Mammary epithelial cell (primary cell): ENCODE measurements at places on chromosomes 7 and 10. TPM values are rescaled to one million over a fixed set of nuclear protein-coding genes. Genes with fewer than 3 reads are reported as not detected.

DNA sequence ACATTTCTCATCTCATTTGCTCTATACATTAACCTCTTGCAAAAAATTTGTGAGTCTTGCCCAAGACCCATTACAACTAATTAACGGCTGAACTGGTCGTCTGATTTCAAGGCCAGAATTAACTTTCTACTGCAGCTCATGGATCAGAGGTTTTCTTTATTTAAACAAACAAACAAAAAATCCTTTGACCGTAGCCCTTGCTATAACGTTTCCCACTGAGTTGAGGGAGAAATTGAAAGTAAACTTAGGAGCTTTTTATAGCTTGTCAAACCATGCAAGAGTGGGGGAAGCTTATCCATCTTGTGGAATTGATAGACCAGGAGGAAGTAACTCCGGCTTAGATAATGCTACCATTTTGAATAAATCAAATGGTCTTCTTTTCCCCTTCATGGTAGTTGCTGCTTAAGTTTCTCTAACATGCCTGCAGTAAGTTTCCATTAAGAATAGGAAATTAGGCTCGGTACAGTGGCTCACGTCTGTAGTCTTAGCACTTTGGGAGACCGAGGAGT is 3.3 kb downstream of the SRGN start:
- DNase-seq = no peak

DNA sequence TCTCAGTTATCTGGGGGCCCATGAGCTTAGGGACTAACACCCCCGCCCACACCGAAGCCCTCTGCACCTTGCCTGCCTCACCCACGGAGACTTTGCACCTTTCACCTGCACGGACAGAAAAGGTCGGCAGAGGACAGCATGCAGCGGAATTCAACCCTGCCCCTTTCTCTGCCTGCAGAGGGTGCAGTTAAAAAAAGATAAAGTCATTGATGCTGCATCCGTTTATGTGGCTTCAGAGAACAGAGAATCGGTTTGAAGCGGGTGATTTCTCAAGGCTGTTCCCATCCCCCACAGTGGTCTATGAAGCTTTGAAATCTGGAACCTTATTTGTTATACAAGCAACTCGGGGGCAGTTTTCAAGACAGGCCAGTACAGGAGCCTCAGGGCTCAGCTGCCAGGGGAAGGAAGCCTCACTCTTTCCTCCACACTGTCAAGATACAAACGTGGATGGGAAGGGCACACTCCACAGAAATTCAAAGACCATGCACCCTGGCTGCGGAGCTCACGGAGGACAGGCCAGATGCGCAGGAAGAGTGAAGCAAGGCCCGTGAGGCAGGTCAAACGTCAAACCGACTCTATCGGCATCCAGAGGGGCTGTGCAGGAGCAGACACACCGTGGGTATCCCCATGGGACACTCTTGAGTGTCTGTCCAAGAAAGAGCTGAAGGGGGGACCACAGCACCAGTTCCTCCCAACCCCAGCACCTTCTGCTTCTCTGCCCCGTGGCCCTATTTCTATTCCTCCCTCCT is 66.3 kb downstream of the INSIG1 start:
- no peak for DNase-seq

TRIM50 gene
- total RNA-seq = not detected in 2 replicates

FAM237B gene
- not detected for total RNA-seq

IFIT5 gene
- total RNA-seq = 11.2 TPM

BAMBI gene
- 4.2 and 4.7 TPM in 2 replicates for total RNA-seq

DNA sequence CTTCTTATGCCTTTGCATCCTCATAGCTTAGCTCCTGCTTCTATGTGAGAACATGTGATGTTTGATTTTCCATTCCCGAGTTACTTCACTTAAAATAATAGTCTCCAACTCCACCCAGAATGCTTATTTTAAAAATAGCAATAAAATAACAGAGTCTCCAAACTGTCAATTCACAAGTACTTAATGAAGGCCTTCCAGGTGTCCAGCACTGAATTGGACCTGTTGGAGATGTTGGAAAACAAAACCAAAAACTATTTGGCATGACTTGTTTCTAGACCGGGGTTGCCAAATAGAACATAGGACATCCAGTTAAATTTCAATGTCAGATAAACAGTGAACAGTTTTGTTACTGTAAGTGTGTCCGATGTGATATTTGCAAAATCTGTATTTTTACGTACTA is 208.1 kb upstream of the DKK1 start:
- DNase-seq = no peak

- DNase-seq = no peak
These were observed 117.6 kb downstream of the SEM1 start for GRCh38 chr7:96591900-96592676.

KCND2 gene
- total RNA-seq = 0.17 TPM

GRCh38 chr7:4191525-4191924 is 490.6 kb upstream of the FOXK1 start:
- no peak for DNase-seq

SUN3 gene
- total RNA-seq = not detected

GRID2IP gene
- total RNA-seq = not detected in 2 replicates

DNA sequence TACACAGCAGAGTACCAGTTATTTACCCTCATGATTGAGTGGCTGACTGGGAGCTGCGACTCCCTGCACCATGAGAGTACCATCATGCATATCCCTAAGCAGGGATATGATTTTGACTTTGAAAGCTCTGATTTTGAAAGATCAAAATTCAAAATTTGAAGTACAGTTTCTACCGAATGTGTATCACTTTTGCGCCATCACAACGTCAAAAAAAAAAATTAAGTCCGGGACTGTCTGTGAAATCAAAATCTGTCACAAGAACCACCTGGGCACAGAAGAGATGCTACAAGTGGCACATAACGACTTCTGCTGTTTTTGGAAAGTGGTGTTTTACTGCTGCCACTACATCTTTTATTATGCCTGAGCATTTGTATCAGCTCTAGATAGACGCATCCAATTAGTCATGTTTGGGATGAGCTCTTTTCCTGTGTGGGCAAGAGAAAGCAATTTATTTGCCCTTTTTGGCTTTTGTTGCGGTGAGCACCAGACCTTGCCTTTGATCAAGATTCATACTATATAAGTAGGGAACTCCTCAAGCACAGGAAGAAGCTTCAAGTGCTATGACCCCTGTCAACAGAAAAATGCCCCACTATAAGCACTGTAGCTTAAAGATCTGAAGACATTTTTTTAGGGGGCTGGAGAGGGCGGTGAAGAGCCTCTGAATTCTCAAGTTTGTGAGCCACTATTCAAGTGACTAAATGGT is 10.7 kb downstream of the MTPN start:
- DNase-seq = no peak

ITGA8 gene
- total RNA-seq = not detected in 2 replicates

- no peak for DNase-seq
These were observed 581.7 kb downstream of the DNAJB6 start for GRCh38 chr7:157918326-157919080.

ZNF425 gene
- 3.0 and 4.4 TPM in 2 replicates for total RNA-seq

DNA sequence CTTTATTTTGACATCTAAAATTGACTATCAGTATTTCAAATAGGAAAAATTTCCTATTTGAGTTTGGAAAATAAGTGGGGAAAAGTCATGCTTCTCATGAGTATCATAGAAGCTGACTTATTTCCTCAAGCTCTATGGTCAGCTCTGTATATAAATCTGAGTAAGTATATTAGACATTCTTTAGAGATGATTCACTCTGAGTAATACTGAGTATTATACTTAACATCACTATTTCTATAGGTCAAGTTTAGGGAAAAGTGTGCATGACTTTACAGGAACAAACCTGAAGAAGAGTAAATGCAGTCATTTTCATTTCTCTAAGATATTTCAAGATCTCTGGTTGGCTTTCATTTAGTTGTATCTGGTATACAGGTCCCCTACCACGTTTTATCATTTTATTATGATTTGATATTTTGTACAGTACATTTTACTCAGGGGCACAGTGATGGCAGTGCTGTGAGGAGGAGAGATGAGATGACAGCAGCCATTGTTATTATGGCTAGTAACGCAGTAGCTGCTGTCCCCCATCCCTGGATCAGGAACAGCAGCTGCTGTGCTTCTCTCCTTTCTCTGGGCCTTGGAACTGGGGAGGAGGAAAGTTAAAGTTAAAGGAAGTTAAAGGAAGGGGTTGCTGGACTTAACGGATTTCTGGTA is 15.2 kb downstream of the SND1 start:
- peak; percentile 66 for DNase-seq

DNA sequence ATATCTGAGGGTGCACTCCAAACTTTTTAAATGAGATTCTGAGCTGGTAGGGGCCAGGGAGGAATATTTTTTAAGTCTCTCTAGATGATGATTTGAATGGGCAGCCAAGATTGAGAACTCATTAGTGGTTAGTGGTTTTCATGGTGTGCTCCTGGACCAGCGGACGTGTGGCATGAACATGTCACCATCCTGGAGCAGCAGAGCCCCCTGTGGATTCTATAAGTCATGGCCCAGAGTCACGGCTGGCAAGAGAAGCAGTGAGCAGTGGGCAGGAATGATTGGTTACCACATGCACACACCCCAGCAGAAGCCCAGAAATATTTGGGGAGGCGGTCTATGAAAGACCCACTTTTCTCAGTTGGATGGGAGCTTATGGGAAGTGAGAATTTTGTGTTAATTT is 21.2 kb upstream of the UCN3 start:
- DNase-seq = no peak

GRCh38 chr7:71911051-71911450 is 501.1 kb downstream of the CALN1 start:
- no peak for DNase-seq

RUFY2 gene
- 28.9 and 30.4 TPM in 2 replicates for total RNA-seq

- no peak for DNase-seq
These were observed 47.4 kb downstream of the GPR158 start for GRCh38 chr10:25222085-25222660.

VGF gene
- total RNA-seq = 0.54 and 1.2 TPM in 2 replicates

- DNase-seq = no peak
These were observed 380.8 kb upstream of the MKI67 start for GRCh38 chr10:128507066-128507465.

DNA sequence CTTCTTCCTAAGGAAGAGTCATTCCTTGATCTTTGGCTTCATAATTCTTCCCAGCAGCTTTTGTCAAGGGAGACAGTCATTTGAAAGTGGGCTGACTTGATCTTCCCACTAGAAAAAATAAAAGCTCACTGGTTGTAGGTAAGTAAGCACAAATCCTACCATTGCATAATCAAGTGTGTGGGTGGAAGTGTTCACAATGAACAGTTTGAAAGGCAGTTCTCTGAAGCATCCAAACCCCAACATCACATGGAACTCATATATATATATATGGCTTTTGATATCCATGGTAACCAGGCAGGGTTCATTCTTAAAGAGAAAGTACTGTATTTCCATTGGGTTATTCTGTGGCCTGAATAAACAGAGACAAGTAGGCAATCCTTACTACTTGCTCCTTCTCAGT is 51.6 kb downstream of the ARMH3 start:
- DNase-seq = peak; percentile 81

DNA sequence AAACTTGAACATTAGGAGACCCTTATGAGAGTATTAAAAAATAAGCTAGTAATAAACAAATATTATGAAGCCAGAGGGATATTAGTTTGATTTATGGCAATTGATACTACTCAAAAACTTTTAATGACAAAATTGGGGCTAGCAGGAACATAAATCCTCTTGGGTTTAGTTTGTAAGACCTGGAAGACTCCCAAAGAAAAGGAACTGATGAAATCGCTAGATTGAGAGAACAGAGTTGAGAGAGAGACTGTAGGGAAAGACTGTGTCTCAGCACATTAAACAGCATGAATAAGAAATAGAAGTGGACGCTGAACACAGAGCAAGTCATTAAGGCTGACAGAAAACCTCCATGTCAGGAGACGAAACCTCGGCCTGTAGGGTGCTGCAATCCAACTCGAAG is 56.4 kb downstream of the ICA1 start:
- DNase-seq = no peak

DNA sequence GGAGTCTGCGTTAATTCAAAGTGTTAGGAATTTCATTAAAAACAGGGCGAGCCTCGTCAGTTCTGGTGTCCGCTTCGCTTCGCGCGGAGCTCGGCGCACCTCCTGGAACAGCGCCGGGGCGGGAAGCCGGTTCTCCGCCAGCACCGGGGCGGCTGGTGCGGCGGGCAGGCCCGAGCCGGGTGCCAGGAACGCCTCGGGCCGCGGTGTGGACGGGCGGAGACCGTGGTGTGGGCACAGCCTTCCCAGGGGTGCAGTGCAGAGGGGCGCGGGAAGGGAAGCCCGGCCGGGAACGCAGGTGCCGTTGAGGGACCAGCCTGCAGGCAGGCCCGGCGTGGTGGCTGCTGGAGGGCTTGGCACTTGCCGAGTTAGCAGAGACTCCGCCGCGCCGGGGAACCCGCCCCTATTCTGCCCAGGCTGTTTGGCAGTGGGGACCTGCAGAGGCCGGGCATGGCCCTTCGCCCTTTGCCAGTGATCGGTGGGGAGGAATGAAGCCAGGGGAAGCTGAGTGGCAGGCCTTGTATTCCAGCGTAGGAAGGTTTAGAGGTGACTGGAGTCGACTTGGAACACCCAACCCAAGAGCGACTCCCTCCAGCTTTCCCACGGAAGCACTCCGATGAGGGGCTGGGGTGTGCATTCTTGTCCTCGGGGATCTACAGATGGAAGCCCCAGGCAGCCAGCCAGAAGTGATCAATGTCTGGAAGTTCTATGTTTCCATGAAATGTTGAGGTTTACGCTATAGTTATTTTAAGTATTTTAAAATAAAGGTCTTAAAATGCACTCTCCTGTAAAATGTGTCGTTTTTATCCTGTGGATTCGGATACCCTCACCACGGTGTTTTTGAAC is 945 bp upstream of the RHEB start:
- no peak for DNase-seq

DNA sequence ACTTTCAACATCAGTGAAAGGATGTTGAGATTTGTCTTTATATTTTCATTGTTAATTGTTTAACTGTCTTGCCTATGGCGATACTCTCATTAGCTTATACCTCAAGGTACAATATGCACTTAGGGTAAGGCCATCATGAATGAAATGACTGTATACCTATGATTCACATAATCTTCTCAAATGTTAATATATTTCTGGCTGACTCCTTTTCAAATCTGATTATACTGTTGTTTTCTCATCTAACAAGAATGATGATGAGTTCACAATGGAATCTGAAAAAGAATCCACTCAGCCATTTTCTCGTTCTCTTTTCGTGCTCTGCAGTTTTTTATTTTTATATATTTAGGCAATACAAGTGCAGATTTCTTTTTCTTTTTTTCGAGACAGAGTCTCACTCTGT is 159.1 kb downstream of the ARHGAP12 start:
- peak; percentile 74 for DNase-seq

SPACDR gene
- total RNA-seq = 0.59 and 0.78 TPM in 2 replicates

GRCh38 chr10:103812004-103812403 is 43.4 kb downstream of the SH3PXD2A start:
- no peak for DNase-seq

- DNase-seq = no peak
These were observed 1.7 kb downstream of the ARF5 start for GRCh38 chr7:127589896-127590295.

ATE1 gene
- total RNA-seq = 22.1 and 23.9 TPM in 2 replicates

NCF1 gene
- total RNA-seq = 0.82 and 0.91 TPM in 2 replicates

DNA sequence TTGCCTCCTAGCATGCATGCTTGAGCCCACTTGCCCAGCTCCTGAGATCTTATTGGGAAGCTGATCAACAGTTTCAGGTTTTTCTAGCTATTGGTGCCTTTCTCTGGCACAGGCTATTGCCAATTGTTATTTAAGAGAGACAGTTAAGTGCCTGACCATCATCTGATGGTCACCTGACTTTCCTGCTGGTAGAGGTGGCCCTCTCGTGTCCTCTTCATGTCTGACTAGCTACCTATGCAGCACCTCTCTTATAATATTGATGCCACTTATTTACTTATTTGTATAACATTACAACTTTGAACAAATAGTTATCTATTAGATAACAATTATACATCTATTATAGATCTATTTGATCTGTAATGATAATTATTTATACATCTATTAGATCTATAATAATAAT is 205.9 kb upstream of the SEMA3D start:
- no peak for DNase-seq

TAS2R5 gene
- total RNA-seq = 0.87 and 2.7 TPM in 2 replicates

- no peak for DNase-seq
These were observed 16.8 kb upstream of the NDST2 start for GRCh38 chr10:73828161-73828560.
